ENCODE measurements at places on chromosomes 11 and 22.
A peak's percentile ranks its signal among the peaks of the same experiment; 100 is the strongest.

GRCh38 chr11:20088397-20089225 lies 71.7 kb downstream of the DBX1 start:
- DNase-seq = no peak

GRCh38 chr11:31958076-31958735 lies 132.7 kb upstream of the RCN1 start:
- no peak for DNase-seq

GRCh38 chr11:12625438-12626071 lies 48.7 kb upstream of the TEAD1 start:
- DNase-seq = no peak

GRCh38 chr11:123481640-123482039 lies 51.6 kb downstream of the GRAMD1B start:
- no peak for DNase-seq

- peak; percentile 75 for DNase-seq
These were observed 8.7 kb downstream of the PNPLA5 start for GRCh38 chr22:43883012-43883661.

- no peak for DNase-seq
These were observed 127.9 kb upstream of the NECTIN1 start for GRCh38 chr11:119856681-119857485.

GRCh38 chr11:122197066-122197987 lies 81.3 kb upstream of the BLID start:
- DNase-seq = no peak

GRCh38 chr11:111446404-111447111 lies 65.6 kb downstream of the BTG4 start:
- DNase-seq = peak; percentile 76

GRCh38 chr11:86483940-86484794 lies 109.5 kb downstream of the CCDC81 start:
- no peak for DNase-seq

DNA sequence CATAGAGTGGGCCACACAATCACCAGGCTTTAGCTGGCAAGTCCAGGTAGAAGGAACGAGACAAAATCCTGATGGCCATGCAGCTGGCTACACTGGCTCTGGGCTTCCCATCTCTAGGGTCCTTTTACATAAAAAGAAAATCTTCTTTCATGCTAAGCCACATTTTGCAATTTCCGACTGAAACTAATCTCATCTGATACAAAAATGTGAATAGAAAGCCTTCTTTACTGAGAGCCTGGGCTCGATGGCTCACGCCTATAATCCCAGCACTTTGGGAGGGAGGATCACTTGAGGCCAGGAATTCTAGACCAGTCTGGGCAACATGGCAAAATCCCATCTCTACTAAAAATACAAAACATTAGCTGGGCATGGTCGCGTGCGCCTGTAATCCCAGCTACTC lies 67.2 kb downstream of the MICAL3 start:
- no peak for DNase-seq

- no peak for DNase-seq
These were observed 14.8 kb downstream of the VPS37C start for GRCh38 chr11:61146416-61146815.

DNA sequence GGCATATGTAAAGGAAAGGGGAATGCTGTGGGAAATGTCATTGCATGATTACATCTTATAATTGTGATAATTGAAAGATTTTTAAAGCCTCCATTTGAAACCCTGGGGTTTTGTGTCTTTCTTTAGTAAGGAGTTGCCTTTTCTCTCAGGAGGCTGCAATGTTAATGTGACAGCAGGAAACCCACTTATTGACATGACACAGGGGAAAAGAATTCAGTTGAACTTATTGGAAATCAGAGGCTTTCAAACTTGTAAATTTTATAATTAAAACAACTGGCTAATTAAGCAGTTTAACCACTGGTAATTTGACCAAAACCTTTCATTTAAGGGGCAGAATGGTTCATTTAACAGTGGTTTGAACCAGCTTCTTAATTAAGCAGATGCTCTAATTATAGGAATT lies 31.2 kb downstream of the MRPL48 start:
- DNase-seq = peak; percentile 34

GRCh38 chr11:71483692-71484091 lies 30.7 kb downstream of the NADSYN1 start:
- DNase-seq = no peak

DNA sequence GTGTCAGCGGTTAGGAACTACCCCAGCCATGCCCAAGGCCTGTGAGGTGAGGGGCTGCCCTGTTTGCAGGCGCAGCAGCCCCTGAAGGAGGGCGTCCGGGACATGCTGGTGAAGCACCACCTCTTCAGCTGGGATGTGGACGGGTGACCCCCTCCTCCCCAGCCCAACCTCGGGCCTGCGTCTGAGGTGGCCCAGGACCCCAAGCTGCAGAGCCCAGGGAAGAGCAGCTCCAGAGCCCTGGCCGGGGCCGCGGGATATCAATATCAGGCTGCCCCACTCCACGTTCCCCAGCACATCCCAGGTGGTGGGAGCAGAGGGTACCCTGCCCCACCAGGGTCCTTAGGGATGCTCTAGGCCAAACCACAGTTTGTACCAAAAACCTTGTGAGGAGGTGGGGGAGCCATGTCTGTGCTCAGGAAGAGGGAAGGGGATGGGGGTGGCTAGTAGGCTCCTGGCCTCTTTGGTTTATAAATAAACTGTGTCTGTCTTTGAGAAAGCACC lies 39.3 kb downstream of the SGSM3 start:
- no peak for DNase-seq

DNA sequence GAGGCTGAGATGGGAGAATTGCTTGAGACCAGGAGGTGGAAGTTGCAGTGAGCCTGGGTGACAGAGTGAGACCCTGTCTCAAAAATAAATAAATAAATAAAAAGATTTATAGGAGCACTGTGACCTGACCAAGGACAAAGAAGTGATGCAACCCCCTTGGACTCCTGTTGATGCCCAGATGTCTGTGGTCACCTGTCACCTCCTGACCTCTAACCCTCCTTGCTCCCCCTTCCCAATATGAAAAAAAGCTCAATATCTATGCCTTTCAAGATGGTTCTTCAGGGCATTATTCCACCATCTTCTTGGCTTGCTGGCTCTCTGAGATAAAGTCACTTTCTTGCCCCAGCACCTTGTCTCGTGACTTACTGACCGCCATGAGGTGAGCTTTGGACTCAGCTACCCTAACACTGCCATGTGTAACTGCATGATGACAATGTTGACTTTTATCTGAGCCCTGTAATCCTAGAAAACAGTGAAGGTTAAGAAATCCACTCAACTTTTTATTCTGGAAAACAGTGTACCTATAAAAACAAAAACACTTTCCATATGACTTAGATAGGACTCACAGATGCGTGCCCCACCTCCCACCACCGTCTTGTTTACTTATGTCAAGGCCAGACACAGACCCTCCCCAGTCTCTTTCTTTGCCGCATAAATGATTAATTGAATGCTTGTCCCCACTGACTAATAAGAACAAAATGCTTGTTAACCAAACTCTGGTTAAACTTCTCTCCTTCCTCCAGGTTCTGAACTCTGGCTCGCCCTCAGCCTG lies 360.5 kb downstream of the BUD13 start:
- DNase-seq = peak; percentile 29

GRCh38 chr11:133712051-133712560 lies 133.2 kb downstream of the SPATA19 start:
- no peak for DNase-seq

DNA sequence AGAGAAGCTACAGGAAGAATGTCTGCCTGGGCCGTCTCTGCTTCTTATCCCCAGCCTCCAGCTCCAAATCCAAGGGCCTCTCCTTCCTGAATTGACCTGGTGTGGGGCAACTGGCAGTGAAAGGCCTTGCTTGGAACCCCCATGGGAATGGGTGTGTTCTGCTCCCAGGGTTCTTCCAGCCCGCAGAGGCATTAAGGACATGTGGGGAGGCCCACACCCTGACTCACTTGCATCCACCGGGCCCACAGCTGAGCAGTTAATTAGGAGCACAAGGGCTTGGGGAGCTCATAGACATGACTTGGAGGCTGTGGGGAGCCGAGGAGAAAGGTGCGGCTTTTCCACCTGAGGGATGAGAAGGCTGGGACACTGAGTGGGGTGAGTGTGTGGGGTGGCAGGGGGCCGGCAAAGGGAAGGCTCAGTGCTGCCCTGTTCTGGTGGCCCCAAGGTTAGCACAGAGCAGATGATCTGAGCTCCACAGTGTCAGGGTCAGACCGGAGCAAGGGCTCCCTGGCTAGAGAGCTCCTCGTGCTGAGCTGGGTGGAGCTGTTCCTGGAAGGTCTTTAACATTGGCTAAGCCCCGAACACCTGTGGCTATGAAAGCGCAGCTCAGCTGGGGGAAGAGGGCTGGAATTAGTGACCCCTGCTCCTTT lies 64.5 kb upstream of the NECTIN1 start:
- no peak for DNase-seq

DNA sequence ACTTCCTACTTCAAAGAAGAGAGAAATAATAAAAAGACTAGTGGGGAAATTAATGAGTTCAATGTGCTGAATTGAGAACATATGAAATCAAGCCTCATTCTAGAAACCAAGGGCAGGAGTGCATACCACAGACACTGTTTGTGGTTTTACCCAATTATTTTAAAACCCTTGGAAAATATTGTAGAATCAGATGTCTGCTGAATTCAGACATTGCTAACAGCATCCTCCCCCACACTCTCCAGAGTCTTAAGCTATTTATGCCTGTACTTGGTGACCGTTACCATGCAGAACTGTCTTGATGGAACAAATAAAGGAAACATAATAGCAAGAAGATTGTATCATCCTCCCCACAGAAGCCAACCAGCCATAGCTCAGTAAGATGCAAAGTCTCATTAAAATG lies 850.1 kb downstream of the NTM start:
- no peak for DNase-seq

GRCh38 chr11:94786264-94787126 lies 18.3 kb downstream of the AMOTL1 start:
- DNase-seq = no peak

DNA sequence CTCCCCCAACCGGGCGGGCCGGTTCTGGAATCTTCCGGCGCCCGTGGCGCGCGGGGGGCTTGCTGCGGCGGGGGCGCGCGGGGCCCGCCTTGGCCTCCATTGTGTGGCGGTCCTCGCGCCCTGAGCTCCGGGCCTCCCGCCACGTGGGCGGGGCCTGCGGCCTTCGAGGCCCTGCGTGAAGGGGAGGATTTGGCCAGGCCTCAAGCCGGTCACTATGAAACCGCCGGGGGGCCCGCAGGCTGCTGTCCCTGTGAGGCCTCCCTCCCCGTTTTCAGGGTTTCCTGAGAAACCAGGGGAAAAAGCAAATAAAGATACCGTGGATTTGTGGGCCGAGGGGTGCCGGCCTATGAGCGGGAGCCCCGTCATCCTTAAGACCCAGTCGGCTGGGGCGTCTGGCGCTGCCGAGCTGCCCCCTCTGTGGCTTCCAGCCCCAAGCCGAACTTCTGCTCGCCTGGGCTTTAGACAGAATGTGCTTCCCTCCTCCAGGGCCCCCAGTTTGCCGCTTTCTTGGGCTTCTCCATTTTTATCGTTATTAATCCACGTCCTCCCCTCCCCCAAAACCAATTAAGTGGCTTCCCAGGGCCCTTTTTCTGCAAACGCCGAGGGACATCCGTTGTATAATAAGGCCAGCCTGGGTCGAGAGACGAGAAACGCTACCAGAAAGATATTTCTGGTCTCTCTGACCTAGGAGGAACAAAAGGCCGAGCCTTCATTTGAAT lies 602 bp downstream of the EWSR1 start:
- peak; percentile 1 for DNase-seq

- DNase-seq = no peak
These were observed 64.8 kb downstream of the STIM1 start for GRCh38 chr11:3920148-3920852.

DNA sequence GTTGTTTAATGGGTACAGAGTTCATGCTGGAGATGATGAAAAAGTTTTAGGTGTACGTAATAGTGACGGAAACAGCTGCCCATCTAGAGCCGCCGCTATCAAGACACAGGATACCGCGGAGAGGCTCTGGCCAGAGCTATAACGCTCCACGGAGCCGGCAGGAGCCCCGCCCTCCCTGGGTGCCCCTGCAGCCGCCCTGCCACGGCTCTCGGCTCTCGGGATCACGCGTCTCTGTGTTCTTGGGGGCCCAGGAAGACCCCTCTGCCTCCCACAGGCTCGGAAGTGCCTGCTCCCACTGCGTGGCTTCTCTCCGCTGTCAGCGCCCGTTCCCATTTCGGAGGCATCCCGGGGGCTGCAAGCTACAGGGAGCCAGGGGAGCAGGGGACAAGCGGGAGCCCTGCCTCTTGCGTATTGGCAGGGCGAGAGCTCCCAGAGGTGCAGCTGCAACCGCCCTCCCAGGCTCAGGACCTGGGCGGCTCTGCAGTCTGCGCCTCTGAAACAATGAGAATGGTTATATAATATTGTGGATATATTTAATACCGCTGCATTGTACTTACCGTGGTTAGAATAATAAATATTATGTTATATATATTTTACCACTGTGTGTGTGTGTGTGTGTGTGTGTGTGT lies 13.7 kb downstream of the GLYATL2 start:
- DNase-seq = no peak

DNA sequence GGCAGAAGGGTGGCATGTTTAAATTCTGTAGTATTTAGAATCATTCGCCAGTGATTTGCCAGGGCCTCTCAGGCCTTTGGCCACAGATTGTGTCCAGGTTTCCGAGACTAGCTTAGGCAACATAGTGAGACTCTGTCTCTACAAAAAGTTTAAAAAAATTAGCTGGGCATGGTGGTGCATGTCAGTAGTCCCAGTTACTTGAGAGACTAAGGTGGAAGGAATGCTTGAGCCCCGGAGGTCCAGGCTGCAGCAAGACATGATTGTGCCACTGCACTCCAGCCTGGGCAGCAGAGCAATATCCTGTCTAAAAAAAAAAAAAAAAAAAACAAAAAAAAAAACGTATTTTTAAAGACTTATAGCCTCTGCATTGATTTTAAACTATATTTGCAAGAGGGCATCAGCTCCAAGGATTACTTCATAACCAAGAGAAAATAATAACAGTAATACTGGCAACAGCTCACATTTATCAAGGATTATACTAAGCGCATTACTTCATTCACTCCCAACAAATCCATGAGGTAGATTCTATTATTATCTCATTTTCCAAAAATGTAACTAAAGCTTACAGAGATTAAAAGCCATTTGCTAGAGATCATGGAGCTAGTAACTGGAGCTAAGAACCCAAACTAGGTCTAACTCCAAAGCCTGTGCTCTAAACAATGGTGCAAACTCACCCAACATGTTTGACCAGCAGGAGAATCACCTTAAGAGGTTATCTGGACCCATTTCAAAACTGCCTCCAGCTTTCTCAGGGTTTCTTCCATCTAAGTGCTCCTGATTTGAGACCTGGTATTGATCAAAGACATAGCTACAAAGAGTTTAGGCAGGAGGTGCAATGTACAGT lies 32.6 kb upstream of the SLC6A5 start:
- no peak for DNase-seq

GRCh38 chr11:66011785-66012303 lies at the start of gene CST6:
Gene CST6, plus strand, starts transcription at chr11:66012008. Its CDS starts 37 bp downstream, at chr11:66012045.
- DNase-seq = no peak

DNA sequence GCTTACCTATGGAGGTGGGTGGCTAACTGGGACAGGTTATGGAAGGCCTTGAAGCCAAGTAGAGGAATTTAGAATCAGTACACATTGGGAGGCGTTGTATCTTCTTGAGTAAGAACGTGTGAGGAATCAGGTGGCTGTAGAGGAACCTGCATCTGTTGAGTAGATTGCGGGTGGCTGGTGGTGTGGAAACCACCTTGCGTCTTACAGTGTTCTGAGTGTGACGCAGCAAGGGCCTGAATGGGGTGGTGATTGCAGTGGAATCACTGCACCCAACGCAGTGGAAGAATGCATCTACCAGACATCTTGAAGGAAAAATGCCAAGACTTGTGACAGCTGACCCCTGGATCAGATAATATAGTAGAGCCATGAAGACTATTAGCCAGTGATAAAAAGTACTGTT lies 110.8 kb upstream of the NNMT start:
- DNase-seq = no peak

- DNase-seq = no peak
These were observed 812.1 kb downstream of the TBC1D22A start for GRCh38 chr22:47574556-47574955.

GRCh38 chr11:114447892-114448291 lies 8.6 kb downstream of the REXO2 start:
- no peak for DNase-seq

Measured in NCI-H748 treated with DMSO at 0.1 percent for 48 hours (cell line).